HCEC 1CT (cell line): ENCODE measurements at places on chromosomes 7 and 10.

DNA sequence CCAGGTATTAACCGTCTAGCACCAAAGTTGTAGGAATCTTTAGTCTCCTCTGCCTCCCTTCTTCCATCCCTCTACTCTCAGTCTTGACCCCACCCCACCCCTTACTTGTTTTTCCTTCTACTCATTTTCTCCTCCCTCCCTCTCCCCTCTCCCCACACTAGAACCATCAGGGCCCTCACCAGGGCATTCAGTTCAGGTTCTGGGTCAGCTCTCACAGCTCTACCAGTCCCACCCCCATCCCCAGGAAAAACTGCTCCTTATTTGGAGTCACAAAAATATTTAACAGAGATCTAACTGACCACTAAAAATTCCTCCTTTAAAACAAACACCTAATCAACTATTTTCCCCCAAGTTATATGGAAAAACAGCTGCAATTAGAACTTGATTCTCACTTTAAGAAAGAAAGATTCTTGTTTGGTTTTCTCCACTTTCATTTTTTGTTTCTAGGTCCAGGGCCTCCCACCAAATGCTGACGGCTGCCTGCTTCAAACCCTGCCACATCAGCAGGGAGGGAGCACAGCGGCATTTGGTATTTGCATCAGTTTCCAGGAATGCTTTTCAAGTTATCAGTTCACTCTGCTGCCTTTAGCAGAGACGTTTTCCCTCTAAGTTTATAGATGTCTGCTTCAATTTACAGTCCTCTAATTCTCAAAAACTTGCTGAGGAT, 2.8 kb upstream of the COL1A2 start:
- peak; percentile 71 for DNase-seq

DNA sequence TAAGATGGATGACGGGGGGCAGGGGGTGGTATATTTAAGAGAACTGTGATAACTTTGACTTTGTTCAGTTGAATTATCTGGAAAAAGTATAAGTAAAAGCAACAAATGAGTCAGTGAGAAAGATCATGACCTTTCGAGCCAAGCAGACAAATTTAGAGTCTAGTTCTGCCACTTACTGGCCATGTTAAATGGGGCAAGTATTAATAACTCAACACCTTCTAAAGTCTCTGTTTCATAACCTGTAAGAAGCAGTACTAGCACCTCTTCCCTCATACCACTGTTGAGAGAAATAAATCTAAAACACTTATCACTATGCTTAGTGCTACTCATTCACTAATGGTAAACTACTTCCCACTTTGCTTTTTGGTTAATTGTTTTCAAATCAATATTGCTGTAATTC, 604.4 kb upstream of the LRRN3 start:
- no peak for DNase-seq

- no peak for DNase-seq
Measured at GRCh38 chr7:39153113-39153512, 175.4 kb downstream of the POU6F2 start.

DNA sequence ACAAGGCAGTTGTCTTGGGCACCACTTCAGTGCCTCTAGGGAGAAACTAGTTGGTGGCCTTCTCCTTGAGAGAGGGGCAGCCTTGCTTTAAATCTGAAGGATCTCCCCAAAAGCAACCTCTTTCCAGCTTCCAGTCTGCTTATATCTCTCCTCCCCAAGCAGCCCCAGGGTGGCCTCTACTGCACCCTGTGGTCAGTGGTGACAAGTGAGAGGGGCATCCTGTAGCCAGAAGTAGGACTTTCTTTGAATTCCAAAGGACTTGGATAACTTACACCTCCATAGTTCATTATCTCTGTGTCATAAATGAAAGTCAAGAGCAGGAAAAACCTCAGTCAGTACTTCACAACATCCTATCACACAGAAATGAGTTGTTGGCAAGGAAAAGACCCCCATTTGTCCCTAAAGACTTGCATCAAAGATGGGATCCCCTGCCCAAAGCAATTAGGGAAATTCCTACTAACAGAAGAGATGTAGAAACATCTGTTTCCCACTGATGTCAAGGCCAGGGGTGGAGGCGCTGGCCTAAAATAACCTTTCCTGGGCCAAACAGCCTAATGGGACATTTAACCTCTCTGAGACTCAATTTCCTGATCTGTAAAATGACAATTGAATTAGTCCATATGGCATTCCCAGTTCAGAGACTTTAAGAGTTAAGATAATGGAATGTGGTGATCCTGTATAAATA, 44.0 kb upstream of the ANKRD1 start:
- peak; percentile 26 for DNase-seq

DNA sequence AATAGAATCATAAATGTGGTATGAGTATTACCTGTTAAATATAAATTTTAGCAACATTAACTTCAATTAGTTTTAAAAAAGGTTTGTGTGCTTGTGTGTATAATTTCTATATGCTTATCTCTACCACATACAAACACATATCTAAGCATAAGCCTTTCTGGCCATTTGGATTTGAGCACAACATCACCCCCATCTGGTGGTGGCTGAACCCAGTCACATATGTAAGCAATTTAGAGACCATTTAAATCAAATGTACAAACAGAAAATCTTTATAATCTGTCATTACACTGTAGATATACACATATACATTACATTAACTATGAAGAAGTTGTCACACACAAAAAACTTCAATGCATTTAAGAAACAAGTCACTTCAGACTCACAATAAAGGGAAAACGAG, 31.7 kb downstream of the GPR22 start:
- DNase-seq = peak; percentile 29
